Fibroblast of lung (primary cell): ENCODE measurements at places on chromosomes 5 and 9. TPM values are rescaled to one million over a fixed set of nuclear protein-coding genes. Genes with fewer than 3 reads are reported as not detected.

Gene PPP1R26
- total RNA-seq, result 8.7 and 8.9 TPM in 2 replicates

Gene TEK
- total RNA-seq, result 0.51 and 1.8 TPM in 2 replicates

Gene TRAPPC13
- 23.9 and 34.8 TPM in 2 replicates for total RNA-seq

Gene ABCA2
- total RNA-seq, result 13.9 and 21.8 TPM in 2 replicates

Gene BARHL1
- total RNA-seq, result not detected in 2 replicates

Gene ACER2
- 2.6 and 4.5 TPM in 2 replicates for total RNA-seq

Gene MARCOL
- total RNA-seq, result not detected in 2 replicates

Gene EGR1
- total RNA-seq, result 7.2 and 8.8 TPM in 2 replicates

Gene FOXD4L4
- total RNA-seq, result 0.26 TPM in 1 of 2 replicates, not detected in the other

Gene PLCXD3
- 0.26 and 1.3 TPM in 2 replicates for total RNA-seq

Gene PCDHA1
- under 0.01 TPM in 2 replicates for total RNA-seq

Gene DEPDC1B
- 2.1 and 2.5 TPM in 2 replicates for total RNA-seq

Gene CDH6
- total RNA-seq, result 9.8 and 10.4 TPM in 2 replicates

Gene SLIT3
- 4.6 and 8.0 TPM in 2 replicates for total RNA-seq

Gene BSPRY
- total RNA-seq, result not detected in 2 replicates

Gene PFN3
- total RNA-seq, result not detected in 2 replicates

Gene PRDM9
- not detected in 2 replicates for total RNA-seq

Gene MSX2
- 1.0 and 1.3 TPM in 2 replicates for total RNA-seq

Gene PCDHA11
- total RNA-seq, result 0.51 and 0.66 TPM in 2 replicates

Gene MEIKIN
- under 0.01 TPM in 1 of 2 replicates, not detected in the other for total RNA-seq

Gene PDGFRB
- 151 and 231 TPM in 2 replicates for total RNA-seq

Gene PANK3
- 38.8 and 41.5 TPM in 2 replicates for total RNA-seq

Gene TPRN
- 5.1 and 5.8 TPM in 2 replicates for total RNA-seq

Gene HCN1
- total RNA-seq, result not detected in 2 replicates

Gene ADAMTS19
- total RNA-seq, result 0.33 TPM in 1 of 2 replicates, not detected in the other

Gene RAB24
- 22.1 and 25.9 TPM in 2 replicates for total RNA-seq

Gene SHOC1
- total RNA-seq, result under 0.01 TPM in 2 replicates

Gene C5orf46
- total RNA-seq, result not detected in 2 replicates
